ENCODE measurements at places on chromosomes 16 and 17.

GRCh38 chr17:73224663-73225305, 31.9 kb downstream of the COG1 start:
- DNase-seq = no peak

DNA sequence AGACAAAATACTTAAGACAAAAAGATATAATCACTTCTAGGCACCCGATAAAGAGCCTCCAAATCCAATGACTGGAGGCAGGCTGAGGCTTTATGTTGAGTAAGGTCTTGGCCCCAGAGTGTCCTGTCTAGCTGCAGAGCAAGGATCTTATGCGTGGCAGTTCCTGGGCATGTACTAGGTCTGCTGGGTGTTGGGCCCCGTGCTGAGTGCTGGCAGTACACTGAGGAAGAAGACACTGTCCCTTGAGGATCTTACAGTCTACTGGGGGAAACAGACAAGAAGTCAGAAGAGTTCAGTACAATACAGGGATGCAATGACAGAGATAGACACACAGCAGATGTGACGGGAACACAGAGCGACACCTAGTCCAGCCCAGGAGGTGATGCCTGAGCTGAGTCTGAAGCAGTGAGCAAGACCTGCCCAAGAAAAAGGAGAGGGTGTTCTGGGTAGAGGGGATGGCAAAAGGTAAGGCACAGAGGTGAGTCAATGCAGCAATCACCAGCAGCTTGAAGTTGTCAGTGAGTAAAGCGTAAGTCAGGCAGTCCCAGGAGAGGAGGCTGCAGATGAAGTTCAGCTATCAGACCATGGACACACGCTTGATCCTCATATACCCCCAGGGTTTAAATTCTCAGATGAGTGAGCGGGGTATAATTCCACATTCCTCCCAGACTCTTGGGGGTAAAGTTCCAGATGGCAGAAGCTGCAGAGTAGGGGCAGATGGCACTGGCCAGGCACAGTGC, 18.1 kb downstream of the MAP3K14 start:
- DNase-seq = no peak

DNA sequence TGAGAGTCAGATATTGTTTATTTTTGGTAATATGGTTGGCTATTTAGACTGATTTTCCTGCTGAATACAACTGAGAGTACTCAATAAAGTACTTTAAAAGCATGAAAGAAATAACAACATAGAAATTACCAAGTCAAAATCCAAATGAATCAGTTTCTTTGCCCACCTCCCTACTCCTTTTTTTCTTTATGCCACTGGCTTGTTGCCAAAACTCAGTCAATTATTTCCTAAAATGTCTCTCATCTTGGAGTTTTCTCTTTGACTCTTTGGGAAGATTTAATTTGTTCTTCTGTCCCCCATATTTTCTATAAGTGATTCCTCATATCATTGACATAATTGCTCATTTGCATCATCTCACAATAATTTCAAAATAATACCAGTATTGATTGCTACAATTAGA, 2.6 kb upstream of the OMG start:
- DNase-seq = no peak

DNA sequence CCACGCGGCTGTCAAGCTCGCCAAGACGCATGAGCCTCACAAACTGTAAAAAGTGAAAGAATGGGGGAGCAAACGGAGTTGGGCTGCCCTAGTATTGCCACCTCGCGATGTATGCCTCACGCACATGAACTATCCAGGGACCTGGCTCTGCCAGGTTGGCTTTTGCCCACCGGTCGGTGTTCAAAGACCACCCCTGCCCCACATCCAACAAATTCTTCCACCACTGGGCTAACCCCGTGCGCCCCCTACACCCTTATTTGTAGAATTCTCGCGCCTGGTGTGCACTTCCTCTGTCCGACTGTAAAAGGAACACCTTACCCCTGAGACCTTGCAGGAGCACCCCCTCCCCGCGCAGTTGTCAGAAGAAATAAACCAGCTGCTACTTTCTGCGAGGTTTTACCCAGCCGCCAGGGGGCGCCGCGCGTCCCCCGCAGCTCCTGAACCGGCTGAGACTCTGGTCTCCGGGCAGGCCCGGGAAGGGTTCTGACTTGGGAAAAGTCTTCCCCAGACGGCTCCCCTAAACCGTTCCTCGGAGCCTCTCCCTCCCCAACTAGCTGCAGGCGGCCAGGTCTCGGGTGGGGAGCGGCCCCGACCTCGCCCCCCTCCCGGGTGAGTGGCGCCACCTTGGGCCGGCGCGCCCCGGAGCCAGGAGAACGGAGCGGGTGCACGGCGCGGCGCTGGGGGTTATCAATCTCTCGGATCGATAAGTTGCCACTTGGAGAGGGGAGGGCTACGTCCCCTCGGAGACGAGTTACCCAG, 1.7 kb upstream of the ZNF423 start:
- peak; percentile 46 for DNase-seq

DNA sequence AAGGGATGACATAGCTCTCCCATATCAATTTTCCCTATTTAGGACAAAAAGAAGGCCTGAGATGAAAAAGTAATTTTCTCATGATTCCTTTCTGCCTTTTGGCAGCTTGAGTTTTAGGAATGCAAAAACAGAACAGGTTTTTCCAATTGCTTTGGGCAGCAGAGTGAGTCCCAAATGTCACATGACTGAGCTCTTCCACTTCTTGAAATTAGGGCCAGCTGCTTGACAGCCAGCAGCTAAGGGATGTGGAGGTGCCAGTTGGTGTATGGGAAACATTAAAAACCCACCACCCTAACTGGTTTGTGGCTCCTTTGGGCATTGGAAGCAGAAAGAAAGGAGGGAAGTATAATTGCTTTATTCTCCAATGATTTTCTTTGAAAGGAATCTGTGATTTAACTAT, 133.8 kb upstream of the FAM20A start:
- DNase-seq = no peak

DNA sequence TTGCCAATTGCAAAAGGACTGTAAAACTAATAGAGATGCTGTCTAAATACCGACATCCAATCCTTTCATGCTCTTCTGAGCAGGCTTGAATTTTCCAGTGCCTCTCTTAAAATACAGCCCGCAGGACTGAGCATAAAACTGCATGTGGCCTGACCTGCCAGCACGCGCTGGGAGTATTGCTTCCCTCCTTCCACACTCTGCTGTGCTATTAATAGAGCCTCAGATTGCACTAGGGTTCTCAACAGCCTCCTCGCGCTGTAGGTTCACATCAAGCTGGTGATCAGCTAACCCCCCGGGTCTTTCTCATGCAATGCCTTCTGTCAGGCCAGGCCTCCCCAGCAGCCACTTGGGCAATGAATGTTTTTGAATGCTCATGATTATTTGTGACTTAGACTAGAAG, 14.2 kb upstream of the MSI2 start:
- no peak for DNase-seq

DNA sequence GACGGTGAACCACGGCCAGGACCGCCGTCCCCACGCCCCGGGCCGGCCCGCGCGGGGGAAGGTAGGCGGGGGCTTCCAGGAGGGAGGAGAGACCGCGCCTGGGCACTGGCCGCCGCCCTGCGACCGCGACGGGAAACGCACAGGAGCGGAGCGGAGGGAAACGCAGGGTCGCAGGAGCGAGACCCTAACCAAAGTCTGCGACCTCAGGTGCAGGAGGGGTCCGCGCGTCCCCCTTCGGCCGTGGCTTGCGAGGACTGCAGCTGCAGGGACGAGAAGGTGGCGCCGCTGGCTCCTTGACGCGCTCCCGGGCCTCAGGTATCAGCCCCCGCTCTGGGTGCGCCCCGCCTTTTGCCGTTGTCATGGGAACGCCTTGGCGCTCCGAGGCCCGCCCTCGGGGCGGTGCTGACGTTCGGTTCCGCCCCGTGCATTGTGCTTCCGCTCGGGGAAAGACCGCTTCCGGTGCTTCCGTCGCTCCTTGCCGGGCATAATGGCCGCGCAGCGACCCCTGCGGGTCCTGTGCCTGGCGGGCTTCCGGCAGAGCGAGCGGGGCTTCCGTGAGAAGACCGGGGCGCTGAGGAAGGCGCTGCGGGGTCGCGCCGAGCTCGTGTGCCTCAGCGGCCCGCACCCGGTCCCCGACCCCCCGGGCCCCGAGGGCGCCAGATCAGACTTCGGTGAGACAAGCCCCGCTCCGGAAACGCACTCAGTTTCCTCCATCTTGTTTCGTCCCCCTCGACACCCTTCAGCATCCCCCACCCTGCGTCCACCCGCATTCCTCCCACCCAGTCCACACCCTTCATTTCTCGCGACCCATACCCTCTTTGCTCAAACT, at the start of gene OVCA2:
OVCA2 (plus strand) TSS at position 462 of the 829 bp plus-strand sequence; CDS start at position 488, 26 bp downstream.
- DNase-seq = peak; percentile 92

DNA sequence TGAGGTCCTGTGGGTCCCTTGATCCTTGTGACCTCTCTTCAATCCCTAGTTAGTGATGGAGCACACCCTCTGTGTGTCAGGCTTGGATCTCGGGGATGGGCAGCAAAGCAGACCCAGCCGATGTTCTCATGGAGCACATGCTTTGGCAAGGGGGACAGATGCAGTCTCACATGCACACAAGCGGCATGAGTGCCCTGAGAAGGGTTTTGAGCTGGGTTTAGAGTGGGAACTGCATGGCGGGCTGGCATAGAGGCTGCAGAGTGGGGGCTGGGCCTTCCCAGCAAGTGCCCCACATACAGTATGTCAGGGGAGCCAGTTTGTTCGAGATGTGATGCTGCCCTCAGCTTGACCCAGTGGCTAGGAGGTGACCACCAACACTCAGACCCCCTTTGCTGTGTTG, 41.6 kb downstream of the B9D1 start:
- no peak for DNase-seq

DNA sequence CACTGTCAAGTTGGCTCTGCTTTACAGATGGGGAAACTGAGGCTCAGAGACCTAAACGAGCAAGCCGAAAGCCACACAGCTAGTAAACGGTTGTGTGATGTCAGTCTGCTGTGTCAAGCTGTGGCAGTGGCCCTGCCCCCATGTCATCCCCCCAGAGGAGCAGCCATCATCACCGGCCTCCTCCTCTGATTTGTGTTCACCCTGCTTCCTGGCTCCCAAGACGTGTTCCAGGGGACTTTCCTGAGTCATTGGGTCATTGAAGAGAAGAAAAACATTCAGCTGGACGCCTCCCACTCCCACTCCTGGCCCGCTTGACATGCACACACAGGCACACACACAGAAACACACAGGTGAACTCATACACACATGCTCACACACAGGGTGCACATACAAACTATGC, 54.0 kb upstream of the CIBAR2 start:
- DNase-seq = no peak

DNA sequence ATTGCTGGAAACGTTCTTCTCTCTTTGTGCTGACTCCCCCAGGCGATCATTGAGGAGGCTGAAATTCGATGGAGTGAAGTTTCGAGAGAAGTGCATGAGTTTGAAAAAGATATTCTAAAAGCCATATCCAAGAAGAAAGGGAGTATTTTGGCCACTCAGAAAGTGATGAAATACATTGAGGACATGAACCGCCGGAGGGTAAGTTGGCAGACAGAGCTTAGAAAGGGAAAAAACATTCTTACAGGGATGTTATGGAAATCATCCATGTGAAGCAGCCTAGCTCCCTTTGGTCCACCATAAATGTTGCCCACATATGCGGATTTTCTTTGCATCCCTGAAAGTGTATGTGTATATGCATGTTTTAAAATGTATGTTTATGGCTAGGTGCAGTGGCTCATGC, 36.5 kb downstream of the PRSS54 start:
- DNase-seq = no peak

- DNase-seq = no peak
These were observed 351 bp upstream of the GDPD1 start for GRCh38 chr17:59219992-59220327.

DNA sequence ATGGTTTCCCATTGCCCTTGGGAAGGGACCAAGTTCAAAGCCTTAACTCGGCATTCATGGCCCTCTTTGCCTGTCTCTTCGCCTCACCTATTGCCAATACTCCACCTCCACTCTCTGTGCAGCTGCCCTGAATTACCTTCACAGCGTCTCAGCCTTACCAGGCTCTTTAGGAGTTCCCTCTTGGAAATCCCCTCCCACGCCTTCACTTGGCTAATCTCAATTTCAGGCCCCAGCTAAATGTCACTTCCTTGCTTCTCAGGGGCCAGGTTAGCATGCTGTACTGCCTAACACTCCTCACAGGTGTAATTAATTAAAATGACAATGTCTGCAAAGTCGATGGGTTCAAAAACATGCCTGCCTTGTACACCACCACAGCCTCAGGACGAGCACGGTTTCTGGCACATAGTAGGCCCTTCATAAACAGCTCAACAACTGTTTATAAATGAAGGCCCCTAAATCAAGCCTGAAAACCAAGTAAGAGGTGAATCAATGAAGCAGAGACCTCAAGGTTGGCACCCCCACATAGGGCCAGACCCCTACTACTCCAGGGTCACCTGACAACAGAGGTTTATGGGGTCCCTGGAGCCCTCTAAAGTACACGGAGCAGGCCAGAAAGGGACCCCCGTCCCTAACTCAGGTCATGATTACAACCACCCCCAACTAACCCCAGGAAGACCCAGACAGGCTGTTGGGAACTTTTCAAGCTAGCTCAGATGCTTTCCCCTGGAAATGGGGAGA, 11.2 kb upstream of the EEF2K start:
- no peak for DNase-seq

DNA sequence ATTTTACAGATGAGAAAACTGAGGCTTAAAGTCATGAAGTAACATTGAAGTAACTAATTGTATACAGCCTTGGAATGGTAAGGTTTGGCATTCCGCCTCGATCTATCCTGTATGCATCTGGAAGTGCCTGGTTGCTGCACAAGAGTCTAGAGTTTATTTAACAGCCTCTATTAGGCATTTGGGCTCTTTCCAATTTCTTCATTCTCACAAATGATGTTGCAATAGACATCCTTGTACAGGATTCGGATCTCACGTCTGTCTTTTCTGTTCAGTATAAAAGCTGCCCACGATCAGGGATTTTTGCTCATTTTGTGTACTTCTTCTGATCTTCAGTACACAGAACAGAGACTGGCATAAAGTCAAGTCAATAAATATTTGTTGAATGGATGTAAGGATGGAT, 100.5 kb downstream of the AIPL1 start:
- DNase-seq = no peak

DNA sequence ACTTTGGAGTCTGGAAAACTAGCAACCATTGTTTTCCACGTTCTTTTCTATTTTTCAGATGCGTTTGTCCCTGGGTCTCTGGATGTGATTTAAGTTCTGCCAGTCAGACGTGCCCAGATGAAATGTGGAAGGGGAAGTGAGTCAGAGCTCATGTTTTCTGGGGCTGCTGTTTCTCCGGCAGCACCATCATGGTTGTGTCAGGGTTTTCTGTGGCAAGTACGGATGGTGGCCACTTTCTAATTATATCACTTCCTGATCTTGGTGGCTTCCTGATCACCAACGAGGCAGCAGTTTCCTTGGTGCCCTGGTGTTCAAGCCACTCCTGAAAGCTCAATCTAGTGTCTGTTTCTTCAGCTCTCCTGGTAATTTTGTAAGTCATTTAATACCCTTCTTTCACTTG, 31.4 kb upstream of the PMFBP1 start:
- DNase-seq = peak; percentile 18

DNA sequence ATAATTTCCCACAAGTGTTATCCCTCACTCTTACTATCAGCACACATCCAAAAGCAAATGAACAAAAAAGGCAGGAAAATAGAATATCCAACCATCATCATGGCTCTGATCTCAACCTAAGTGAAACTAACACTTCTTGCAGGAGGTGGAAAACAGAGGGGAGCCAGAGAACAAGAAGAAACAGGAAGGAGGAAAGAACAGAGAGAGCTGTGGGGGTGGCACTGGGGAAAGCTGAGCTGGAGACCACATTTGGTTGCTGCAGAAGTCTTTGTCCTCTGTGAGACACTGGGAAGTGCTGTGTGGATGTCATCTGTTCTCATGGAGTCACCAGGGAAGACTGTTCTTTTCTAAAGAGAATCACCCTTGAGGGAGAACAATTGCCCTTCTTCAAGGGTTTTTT, 34.7 kb downstream of the GRB7 start:
- DNase-seq = no peak

All from fibroblast of the aortic adventitia (primary cell).